ENCODE measurements at places on chromosomes 7 and 10.

DNA sequence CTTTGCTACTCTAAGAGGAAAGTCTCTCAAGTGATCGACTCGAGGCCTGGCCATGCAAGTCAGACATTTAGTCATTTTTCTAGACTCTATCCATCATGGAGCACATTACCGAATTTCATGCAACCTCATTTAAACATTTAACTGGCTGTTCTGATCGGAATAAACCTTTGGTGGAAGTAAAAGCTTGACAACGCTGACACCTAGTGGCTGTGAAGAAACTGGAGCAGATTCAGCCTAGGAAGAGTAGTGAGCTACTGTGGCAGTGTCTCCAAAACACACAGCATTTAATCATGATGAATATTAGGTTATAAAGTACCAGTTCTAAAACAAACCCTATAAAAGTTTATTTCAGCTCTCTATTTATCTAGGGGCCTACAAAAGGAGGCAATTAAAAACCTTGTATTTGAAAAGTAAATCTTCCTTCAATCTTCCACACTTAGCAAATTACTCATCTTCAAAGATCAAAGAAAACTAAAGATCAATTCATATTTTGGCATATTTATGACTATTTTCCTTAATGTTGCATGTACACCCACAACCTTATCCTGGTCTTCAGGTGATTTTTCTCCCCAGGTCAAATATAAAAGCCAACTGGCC is 175.0 kb downstream of the CTNNA3 start:
- peak; percentile 22 for DNase-seq

DNA sequence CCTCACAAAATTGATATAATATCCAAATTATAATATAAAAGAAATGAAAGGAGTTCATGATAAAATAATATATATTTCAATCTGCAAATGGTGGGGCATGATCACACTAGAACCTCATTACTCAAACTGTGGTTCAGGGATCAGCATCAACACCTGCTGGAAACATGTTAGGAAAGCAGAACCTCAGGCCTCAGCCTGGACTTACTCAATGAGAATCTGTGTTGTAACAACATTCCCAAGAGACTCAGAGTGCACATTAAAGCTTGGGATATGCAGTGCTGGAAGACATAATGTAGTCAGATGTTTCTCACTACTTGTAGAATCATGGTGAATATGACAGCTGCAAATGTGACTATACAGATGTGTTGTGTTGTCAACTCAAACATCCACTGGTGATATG is 81.7 kb upstream of the ITPRID1 start:
- no peak for DNase-seq

DNA sequence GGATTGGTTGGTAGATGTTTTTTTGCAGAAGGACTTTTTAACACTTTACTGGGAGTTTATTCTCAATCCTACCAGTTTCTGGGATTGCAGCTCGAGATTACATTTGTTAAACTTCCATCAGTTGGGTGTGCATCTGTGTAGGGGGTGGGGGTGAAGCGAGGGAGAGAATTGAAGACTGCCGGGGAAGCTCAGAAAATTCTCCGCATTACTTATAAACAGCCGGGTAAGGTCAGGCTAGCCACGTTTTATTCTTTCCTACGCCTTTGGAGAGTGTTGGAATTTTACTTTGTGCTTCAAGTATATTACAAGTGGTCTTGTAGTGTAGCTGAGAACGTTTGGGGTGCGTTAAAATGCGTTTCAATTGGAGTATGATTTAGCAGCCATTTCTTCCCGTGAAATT is 1.1 kb downstream of the PALS2 start:
- DNase-seq: no peak

- DNase-seq: no peak
These were observed 47.5 kb downstream of the USP6NL start for GRCh38 chr10:11563936-11564335.

DNA sequence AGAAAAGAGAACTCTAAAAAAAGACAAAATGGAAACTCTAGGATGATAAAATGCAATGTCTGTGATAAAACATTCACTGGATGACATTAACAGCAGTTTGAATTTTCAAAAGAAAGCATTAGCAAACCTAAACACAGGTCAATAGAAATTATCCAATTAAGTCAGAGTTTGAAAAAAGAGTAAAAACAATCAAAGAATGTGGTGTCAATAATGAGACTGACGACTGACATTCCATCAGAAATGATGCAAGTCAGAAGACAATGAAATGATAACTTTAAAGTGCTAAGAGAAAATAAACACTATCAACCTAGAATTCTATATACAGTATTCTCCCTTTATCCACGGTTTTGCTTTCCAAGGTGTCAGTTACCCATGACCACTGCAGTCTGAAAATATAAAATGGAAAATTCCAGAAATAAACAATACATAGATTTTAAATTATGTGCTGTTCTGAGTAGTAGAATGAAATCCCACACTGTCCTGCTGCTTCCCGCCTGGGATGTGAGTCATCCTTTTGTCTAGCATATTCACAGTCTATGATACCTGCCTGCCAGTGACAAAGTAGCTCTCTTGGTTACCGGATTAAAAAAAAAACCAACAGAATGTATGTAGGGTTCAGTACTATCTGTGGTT is 38.3 kb upstream of the SFMBT2 start:
- DNase-seq: no peak

Data from NCI-H2081 (cell line).